ENCODE measurements at places on chromosomes 1 and 21.

- DNase-seq, result no peak
These were observed 750.3 kb upstream of the ADGRL2 start for GRCh38 chr1:81050390-81050789.

GRCh38 chr1:234943836-234944402 is 184.7 kb downstream of the TOMM20 start:
- DNase-seq, result no peak

DNA sequence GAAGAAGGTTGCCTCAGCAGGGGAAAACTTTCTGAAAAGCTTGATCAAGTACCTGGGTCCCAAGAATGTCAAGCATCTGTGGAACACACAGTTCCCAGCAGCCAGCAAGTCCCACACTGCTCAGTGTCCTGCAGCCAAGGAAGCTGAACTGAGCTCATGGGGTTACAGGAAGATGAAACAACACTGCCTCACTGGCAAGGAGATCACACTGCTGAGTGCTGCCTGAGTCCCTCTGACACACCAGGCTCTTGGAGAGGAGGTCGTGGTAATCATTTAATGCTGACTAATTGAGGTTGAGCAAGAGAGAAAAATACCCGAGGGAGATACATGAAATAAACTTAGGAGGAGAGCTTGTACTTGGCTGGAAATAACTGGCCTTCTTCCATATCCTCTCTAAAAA is 75.2 kb downstream of the MPZL1 start:
- no peak for DNase-seq

DNA sequence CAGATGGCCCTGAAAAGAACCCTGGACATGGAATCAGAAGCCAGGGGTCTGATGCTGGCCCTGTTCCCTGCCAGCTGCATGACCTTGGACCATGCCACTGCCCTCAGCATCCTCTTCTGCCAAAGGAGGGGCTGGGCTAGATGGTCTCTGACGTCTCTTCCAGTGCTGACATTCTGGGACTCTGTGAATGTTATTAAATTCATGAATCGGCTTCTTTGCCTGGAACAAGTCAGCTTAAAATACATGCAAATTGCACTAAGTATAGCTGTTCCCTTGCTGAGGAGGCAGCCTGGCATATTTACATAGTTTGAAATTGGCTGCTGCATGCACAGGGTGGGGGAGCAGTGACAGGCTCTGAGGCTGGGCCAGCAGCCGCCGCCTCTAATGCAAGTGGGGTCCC is 23.8 kb downstream of the KCNA2 start:
- DNase-seq, result no peak

DNA sequence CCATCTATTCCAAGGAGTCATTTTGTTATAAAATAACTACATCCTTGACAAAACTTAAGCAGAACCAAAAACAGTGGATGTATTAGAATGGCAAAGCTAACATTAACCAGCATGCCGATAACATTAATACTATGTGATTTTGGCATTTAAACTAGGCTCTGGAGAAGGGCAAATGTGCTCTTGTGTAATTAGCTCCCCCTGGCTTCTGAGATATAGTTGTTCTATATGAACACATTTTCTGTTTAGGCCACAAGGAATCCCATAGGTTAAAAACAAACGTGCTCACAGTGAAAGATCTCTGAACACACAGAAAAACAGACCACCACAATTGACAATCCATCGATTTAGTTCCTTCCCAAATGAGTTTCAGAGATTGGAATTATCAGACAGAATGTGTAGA is 57.4 kb upstream of the TARS2 start:
- no peak for DNase-seq

- no peak for DNase-seq
These were observed 327.0 kb downstream of the NPHP4 start for GRCh38 chr1:5664906-5665875.
